ENCODE measurements at places on chromosomes 6 and 20. TPM values are rescaled to one million over a fixed set of nuclear protein-coding genes. Genes with fewer than 3 reads are reported as not detected.

GRCh38 chr6:18240230-18240629 is 24.1 kb downstream of the DEK start:
- DNase-seq = no peak

DNA sequence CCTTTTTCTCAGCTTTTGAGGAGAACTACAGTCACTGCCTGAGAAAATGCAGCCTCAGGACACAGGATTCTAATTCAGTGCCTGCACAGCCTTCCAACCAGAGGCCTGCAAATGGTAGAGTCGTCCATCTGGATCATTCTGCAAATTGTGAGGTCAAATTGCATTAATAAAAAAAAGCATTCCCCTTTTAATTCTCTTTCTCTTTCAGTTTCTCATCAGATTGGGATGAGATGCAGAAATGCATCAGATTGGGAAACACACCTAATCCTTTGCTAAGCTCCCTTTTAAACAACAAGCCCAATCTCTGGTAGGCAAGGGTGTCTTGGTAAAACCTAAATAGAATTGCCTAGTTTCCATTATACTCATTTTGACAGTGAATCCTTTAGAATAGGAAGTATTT is 838.8 kb downstream of the MAFB start:
- DNase-seq = no peak

DNA sequence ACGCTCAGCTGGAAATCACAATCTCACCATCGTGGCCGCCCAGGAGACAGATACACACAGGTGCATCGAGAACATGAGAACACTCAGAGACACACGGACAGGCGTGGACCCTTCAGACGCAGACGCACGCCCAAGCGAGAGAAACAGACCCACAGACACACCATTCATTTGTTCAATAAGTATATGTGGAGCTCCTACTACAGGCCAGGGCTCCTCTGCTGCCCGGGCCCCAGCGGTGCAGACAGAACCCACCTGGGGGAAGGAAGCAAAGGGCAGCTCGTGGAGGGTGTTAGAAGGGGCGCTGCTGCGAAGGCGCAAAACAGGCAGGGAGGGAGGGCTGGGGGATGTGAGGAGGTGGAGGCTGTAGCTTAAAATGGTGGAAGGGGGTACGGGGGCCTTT is 39.2 kb downstream of the SRC start:
- no peak for DNase-seq

GRCh38 chr6:26249957-26250697 is 114.9 kb upstream of the BTN3A2 start:
- DNase-seq = no peak

DNA sequence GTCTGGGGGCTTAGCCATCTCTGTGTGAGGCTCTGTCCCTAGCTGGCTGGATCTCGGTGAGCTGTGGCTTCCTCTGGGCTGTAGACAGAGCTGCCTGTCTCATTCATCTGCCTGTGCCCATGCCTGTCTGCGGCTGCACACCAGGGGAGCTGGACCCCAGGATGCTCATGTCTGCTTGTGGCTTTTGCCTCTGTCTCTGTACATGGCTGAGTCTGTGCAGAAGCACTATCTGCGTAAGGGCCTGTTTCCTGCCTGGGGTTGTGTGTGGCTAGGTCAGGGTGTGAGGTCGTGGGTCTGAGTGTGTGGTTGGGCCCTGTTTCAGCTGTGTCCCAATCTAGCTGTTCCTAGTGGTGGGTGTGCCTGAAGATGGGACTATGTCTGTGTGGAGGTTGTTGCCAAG is 68.2 kb downstream of the CDH22 start:
- DNase-seq = no peak

DNA sequence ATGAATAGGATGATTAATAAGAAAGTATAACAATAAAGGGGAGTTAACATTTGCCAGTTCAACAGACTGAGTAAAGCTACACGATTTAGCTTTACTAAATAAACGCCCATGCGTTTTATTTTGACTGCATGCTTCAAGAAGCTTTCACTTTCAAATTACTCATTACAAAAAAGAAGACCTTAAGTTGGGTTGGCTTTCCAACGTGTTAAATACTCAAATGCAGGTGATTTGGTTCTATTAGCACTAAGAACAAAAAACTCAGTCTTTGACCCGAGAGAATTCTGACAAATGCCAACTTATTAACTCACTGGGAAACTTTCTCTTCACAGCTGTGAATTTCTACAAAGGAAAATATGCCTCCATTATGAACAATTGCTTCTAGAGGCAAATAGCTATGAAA is 24.8 kb downstream of the RNF146 start:
- DNase-seq = no peak

GRCh38 chr6:27096834-27097511 is 150.5 kb upstream of the PRSS16 start:
- DNase-seq = peak; percentile 26

Gene DEFB132
- polyA plus RNA-seq = not detected

Gene SLC35D3
- polyA plus RNA-seq = not detected

Gene HLA-DRB1
- polyA plus RNA-seq = not detected

Gene HRH3
- polyA plus RNA-seq = not detected

Measured in AG04450 (cell line).